GM18507 (cell line): ENCODE measurements at places on chromosomes 6 and 20.

DNA sequence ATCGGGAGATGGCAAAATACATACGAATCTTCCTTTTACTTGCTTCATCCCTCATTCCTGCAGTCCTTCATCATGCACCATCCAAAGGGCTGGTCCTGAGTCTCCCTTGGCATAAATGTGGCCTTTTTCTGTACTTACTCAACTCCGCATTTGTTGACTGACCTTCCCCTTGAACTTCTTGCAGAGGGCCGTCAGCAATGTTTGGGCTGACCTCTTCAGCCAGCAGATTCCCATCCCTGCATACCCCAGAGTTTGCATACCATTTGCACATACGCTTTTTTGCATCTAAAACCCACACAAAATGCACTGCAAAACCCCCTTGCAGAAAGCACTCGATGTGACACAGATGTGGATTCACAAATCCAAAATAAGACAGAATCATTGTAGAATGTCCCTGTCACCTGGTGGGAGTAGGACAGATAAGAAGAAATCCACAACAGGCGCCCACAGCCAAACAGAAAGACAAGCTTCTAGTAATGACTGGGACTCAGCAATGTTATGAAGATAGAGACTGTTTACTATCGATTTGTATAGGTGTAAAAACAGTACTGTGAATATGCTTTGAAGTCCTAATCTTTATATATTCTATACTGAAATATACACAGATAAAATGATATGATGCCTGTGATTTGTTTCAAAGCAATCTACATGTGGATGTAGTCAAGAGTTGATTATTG is 45.8 kb downstream of the TBC1D7 start:
- DNase-seq: no peak

DNA sequence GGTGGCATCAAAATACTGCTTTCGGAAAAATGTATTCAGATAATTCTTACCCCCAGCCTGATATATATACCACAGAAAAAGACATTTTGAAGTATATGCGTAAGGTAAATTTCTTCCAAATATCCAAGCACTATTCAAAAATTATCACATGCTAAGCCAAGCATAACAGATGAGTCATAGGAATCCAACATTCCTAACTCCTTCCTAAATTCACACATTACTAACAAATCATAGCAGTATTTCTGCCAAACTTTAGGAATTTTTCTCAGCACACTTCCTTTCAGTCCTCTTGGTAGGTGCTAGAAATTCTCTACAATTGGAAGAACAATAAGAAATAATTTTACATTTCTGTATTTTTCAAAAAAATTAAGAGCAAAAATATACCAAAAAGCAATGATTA is 417.5 kb downstream of the EYS start:
- DNase-seq: no peak

- no peak for DNase-seq
Measured at GRCh38 chr20:58982406-58983114, 1.5 kb downstream of the NELFCD start.

- no peak for DNase-seq
Measured at GRCh38 chr6:5630636-5631035, 369.3 kb downstream of the FARS2 start.

DNA sequence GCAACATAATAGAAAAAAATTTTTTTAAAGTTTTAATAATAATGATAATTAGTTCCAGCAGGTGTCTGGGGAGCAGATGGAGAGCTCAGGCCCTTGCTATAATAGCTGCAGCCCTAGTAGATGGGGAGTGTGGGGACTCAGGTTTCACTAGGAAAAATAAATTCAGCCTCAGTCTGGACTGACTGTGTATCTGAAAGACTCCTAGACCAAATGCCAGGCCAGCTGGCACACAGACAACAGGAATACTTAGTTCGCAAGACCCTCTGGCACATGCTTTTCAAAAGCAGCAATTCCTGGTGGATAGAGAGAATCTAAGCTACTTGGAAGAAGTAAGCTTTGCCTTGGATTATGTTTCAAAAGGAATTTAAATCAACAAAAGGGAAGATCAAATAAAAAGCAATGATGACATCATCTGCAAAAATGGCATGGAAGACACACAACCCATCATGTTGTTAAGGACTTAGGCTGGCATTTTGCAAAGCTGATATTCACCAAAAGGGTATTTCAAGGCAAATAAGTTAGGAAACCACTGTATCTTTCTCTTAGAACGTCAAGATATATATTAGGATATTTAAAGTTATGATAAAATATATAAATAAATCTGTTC is 107.8 kb downstream of the RNGTT start:
- no peak for DNase-seq
